Cerebellar nuclear complex (tissue), 1 donor: ENCODE measurements at places on chromosomes 11 and 22.

- DNase-seq: no peak
These were observed 61.8 kb upstream of the ADA2 start for GRCh38 chr22:17281026-17281425.

GRCh38 chr11:125163431-125164063 lies 1.0 kb upstream of the PKNOX2 start:
- no peak for DNase-seq

DNA sequence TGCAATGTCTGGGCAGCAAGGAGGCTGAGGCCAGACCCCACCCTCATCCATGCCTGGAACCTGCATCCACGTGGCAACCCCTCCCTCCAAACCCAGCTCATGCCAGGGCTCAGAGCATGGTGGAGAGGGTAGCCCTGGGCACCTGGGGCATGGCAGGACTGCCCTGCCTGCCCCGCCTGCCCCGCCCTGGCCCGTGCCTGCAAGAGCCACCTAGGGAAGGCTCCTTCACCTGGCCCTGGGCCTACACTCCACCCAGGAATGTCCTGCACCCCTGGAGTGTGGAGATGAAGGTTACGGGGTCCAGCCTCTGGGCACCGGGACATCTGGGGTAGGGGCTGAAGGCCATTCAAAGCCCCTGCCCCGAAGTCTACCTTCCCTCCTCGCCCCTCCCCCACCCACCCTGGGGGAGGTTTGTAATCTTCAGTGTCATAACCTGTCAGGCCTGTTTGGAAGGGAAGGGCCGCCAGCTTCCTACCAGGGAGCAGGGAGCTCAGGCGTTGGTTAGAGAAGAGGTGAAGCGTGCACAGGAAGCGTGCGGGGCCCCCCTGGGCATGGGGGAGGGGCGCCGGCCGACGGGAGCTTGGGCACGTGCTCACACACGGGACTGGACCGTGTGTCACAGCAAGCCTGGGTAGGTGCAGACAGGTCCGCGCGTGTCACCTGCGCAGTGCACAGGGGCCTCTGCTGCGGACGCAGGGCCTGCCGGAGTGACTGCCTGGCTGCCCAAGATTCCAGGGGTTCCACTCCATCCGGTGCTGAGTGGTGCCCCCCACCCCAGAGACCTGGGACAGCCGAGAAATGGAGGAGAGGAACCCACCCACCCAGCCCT lies 30.7 kb upstream of the TH start:
- no peak for DNase-seq

- DNase-seq: no peak
These were observed 10.4 kb upstream of the AHNAK start for GRCh38 chr11:62556875-62557631.

DNA sequence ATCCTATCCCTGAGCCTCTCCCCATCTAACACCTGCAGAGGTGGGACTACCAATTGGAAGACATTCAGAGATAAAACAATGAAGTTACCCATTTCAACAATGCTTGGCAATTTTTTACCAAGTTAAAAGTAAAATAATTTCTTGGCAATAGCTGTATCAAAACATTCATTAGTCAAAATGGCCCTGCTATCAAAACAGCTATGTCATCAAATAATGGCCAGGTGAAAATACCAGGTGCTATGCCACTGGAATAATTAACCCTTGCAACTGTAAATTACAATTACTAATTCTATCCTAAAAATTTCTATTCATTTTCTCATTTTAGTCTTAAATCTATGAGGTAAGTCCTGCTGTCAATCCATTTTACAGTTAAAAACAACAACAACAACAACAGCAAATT lies 43.3 kb downstream of the NOX4 start:
- DNase-seq: no peak

DNA sequence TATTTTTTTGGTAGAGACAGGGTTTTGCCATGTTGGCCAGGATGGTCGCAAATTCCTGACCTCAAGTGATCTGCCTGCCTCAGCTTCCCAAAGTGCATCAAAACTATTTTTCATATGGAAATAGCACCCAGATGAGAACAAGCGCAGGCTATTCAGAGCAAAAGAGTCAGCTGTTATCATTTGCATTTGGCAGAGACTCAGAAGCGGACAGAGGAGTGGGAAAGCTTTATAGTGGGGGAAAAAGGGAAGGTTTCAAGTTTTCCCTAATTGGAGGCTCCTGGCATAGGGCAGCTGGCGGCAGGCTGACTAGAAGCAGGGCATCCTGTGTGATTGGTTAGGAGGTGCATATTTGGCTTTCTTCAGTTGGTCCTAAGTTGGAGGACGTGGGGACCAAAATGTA lies 20.2 kb downstream of the ATG13 start:
- DNase-seq: no peak

GRCh38 chr11:66297610-66298009 lies 5.9 kb downstream of the TMEM151A start:
- no peak for DNase-seq

DNA sequence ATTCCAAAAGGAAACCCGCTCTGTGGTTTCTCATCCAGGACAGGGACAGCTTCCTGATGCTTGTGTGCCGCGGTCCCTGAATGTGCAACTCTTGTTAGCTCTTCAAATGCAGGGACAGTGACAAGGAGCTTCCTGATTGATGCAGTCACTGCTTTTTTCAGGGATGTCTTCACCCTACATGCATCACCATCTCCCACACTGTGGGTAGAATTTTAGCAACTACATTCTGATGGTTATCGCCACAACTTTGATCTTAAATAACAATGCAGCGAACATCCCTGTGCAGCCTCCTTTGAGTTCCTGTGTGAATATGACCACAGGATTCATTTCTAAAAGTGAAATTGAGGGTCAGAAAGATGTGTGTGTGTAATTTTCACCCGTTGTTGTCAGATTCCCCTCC lies 115.0 kb downstream of the GGTLC2 start:
- DNase-seq: no peak

- DNase-seq: no peak
These were observed 148.5 kb downstream of the NAV2 start for GRCh38 chr11:19861171-19861570.

DNA sequence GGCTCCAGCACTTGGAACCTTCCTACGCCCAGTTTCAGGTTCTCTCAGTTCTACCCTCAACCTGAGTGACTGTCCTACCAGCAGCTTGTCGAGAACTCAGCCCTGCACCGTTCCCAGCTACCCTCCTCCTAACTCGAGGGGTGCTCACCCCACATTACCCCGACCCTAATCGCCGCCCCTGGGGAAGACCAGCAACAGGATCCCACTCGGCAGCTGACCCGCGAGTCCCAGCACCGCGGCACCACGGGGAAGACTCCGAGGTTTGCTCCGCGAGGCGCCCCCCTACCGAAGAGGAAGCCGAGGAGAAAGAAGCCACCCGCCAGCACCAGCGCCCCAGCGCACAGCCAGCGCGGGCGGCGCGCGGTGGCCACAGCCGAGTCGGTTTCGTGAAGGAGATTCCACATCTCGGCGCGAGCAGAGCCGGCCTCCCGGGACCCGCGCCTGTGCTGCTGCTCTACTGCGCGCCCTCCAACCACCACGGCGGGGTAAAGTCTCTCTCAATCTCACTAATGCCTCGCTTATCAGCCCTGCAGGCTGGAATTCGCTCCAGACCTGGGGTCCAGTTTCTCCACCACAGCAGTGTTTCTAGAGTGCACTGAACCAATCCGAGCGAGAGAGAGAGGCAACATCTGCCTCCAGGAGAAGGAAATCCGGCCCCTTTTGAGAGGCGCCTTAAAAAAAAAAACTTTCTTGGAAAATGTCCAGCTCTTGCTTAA lies at the start of gene FOLH1:
TSS of gene FOLH1 (minus strand) at position 597 of the 716 bp plus-strand sequence. CDS start at position 404, 193 bp downstream.
- DNase-seq: no peak

GRCh38 chr11:45537614-45538013 lies 127.8 kb downstream of the CHST1 start:
- DNase-seq: no peak

GRCh38 chr11:16780146-16780545 lies 41.7 kb downstream of the C11orf58 start:
- DNase-seq: no peak

DNA sequence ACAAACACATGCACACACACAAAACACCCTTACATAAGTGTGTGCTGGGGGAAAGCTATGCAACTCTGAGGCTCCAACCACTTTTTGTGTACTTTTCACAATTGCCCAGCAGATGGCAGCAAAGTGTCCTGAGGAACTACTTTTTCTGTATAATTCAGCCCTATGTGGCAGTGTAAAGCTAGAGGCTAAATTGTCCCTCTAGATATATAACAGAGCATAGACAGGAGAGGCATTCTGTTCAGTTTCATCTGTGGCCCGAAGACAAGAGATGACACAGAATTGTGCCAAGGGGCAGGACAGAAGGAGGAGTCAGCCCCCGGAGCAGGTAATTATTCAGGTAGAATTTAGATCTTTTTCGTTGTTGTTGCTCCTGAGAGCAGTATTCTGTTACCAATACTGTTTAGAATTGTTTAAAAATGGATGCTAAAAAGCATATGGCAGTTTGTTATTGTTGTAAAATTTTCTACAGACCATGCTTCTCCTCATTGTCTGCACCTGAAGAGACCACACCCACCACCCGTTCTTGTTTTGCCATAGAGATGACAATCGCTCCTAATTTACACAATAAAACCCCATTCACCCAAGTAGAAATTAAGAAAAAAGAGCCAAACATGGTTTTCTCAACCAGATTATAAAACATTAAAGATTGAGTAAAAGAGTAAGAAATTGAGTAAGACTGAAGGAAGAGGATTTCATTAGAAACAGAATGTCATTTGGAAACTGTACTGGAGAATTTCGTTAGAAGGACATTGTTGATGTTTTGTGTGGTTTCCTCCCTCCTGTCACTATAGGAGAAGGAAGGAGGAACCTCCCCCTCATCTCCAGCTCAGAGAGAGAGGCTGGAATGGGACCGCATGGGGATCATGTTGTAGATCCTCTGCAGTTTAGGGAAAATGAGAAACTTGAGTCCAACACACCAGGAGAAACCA lies 14.5 kb upstream of the MS4A7 start:
- DNase-seq: no peak

DNA sequence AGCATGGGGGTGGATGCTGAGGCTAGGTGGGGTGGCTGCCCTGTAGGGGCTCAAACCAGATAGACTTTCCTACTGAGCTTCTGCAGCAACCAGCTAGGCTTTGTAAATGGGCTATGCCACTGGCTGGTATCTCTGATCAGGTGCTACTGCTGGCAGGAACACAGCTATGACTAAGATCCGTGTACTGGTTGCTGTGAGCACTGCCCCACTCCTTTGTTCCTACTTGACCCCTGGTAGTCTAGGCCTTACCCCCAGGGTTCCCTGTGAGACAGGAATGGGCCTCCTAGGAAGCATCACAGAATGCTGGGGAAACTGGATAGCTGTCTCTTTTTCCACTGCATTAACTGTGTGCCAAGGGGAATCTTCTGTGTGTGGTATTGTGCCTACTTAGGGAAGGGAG lies 58.4 kb upstream of the GAB2 start:
- DNase-seq: no peak

DNA sequence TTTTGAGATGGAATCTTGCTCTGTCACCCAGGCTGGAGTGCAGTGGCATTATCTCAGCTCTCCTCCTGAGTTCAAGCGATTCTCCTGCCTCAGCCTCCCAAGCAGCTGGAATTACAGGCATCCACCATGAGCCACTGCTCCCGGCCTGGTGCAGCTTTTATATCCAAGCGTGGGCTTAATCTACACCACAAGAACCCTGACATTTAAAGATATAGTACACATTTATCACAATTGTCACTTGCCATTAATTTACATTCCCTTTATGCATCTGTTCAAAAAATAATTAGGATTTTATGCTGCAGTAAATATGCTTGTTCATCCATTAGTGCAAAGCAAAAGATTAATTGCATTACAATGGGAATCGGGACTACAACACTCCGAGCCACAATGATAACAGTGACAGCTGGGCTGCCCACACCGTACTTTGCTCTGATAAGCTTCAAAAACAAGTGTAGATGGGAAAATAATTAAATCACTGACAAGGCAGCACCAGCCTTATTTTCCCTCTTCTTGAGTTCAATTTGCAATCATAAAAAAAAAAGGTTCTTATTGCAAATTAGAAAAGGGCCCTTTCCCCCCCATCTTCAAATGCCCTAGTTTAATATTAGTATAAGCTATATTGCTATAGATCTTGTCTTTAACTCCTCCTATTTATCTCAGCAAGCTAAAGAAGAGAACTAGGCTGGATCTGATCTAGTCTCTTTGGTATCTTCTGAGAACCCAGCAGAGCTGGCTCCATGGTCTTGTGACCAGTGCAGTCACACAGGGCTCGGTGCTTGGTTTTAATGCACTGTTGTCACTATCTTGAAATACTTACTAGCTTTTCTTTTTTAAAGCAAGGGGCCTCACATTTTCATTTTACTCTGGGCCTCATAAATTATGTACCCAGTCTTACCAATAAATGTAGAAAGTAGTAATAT lies 206.2 kb upstream of the LRRC4C start:
- no peak for DNase-seq

DNA sequence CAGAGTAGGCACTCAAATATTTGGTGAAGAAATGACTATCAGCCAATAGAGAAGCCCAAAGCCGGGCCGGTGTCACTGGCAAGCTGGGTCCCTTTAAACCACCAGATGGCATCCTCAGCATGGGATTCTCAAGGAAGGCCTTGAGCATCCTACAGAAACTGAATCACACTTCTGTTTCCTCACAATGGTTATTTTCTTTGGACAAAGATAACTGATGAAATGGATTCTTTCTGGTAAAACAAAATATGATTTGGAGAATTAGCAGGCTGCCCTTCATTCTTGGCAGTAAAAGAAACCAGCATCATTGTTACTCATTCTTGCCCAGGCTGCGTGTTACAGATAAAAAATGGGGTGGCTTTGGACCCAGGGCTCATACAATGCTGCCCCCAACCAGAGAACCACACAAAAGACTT lies 30.3 kb upstream of the ASPHD2 start:
- peak; percentile 71 for DNase-seq

DNA sequence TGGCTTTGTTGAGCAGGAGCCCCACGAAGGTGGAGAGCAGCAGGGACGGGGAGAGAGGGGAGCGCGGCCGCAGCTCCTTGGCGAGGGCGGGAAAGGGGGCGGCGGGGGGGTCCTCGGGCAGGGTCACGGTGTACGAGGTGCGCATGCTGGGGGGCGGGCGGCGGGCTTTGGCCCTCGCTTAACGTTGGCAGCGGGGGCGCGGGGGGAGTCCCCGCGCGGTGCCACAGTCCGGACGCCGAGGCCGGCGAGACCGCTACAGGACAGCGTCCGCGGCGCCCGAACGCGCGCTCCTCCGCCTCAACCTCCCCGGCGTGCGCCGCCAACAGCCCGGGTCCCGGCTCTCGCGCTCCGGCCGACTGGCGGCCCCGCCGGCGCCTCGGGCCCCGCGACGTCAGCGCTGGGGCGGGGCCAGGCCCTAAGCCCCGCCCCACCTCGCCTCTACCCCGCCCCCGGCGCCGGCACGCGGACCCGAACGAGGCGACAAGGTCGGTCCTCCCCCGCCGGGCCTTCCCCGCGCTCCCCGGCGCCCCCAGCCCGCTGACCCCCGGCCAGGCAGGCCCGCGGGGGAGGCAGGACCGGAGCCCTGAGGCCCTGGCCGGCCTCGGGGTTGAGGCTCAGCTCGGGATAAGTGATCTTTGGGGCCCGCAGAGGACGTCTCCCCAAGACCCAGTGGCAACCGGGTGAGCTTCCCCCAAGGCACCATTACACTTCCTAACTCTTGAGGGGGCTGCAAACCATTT lies 17.5 kb downstream of the USP2 start:
- no peak for DNase-seq

DNA sequence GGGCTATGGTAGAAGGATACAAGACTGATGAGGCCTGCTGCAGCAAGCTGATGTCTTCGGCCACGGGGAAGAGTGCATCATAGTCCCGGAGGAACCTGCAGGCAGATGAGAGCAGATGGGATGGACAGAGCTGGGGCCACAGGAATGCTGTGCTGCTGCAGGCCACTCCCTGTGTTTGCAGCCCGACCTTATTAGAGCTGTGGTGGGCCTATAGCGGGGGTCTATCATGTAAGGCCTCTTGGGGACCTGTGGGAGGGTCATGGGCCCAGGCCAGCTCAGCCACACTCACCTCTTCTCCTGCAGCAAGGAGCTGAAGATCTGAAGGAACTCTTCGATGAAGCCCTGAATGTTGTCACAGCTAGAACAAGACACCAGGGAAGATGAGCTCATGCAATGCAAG lies 31.9 kb downstream of the ASCC2 start:
- no peak for DNase-seq
